ENCODE measurements at places on chromosomes 16 and 17. TPM values are rescaled to one million over a fixed set of nuclear protein-coding genes. Genes with fewer than 3 reads are reported as not detected.

DNA sequence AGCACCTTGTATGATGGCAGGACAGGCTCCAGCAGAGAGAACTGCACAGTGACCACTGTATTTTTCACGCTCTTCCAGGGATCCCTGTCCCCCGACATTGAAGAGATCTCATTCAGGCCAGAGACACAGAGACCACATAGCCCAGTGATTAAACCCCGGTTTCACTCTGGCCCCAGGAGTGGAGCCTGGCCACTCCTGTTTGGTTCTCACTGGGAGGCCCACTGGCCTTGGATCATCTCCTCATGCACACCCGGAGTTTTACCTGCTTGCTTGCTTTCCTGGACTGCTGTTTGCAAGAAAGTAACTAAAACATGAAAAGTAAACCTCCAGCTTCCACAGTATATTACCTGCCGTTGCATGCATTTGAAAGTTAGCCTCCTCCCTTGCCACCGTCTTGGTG lies 13.2 kb upstream of the CLEC18C start:
- no peak for DNase-seq

DNA sequence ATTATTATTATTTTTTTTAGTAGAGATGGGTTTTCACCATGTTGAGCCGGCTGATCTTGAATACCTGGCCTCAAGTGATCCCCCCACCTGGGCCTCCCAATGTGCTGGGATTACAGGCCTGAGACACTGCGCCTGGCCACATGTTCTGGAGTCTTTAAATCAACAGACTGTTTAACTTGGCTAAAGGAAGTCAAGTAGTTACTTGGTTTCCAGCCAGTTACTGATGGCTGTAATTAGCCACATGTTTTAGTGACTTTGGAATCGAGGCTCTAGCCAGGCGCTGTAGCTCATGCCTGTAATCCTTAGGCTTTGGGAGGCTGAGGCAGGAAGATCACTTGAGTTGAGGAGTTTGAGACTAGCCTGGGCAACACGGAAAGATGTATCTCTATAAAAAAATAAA lies 699.2 kb upstream of the RBFOX1 start:
- no peak for DNase-seq

Gene GPR142
- 0.25 TPM for polyA plus RNA-seq

Gene KRTAP9-4
- polyA plus RNA-seq, result not detected

DNA sequence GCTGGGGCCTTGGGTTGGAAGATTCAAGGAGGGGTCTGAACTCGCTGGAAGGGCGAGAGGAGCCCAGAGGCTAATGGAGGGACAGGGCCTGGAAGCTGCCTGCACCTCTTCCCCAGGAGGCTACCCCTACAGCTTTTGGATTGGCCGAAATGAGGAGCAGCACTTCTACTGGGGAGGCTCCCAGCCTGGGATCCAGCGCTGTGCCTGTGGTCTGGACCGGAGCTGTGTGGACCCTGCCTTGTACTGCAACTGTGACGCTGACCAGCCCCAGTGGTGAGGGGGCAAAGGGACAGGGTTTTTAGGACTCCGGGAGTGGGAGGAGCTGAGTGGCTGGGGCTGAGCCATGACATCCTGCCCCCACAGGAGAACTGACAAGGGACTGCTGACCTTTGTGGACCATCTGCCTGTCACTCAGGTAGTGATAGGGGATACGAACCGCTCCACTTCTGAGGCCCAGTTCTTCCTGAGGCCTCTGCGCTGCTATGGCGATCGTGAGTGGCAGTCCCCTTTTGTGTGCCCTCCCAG lies 8.8 kb downstream of the CNTNAP1 start:
- DNase-seq, result no peak

Gene RTN4RL1
- polyA plus RNA-seq, result 1.00 TPM

Gene BICDL2
- polyA plus RNA-seq, result 2.6 TPM

DNA sequence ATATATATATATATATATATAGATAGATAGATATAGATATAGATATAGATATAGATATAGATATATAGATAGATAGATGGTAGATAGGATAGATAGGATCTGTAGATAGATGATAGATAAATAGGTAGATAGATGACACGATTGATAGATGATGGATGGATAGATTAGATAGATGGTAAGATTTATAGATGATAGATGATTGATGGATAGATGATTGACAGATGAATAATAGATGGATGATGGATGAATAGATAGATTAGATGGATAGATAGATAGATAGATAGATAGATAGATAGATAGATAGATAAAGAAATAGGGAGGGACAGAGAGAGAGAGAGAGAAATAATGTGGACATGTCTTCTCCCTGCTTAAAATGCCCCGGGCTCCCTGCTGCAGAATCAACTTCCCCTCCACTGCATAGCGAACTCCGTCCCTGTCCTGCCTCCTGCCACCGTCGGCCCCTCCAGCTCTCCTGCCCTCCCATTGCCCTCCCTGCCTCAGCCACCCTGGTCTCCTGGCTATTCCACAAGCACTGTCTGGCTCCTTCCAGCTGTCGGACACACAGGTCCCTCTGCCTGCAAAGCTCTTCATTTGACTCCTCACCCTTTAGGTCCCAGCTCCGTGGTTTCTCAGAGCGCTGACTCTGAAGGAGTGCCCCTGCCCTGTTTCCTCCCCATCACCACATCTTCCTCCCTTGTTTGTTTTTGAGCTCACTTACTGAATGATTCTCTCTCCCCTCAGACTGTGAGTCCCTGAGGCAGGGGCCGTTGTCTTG lies 254.0 kb downstream of the KATNIP start:
- no peak for DNase-seq

Gene MPV17L
- polyA plus RNA-seq, result 14.4 TPM

DNA sequence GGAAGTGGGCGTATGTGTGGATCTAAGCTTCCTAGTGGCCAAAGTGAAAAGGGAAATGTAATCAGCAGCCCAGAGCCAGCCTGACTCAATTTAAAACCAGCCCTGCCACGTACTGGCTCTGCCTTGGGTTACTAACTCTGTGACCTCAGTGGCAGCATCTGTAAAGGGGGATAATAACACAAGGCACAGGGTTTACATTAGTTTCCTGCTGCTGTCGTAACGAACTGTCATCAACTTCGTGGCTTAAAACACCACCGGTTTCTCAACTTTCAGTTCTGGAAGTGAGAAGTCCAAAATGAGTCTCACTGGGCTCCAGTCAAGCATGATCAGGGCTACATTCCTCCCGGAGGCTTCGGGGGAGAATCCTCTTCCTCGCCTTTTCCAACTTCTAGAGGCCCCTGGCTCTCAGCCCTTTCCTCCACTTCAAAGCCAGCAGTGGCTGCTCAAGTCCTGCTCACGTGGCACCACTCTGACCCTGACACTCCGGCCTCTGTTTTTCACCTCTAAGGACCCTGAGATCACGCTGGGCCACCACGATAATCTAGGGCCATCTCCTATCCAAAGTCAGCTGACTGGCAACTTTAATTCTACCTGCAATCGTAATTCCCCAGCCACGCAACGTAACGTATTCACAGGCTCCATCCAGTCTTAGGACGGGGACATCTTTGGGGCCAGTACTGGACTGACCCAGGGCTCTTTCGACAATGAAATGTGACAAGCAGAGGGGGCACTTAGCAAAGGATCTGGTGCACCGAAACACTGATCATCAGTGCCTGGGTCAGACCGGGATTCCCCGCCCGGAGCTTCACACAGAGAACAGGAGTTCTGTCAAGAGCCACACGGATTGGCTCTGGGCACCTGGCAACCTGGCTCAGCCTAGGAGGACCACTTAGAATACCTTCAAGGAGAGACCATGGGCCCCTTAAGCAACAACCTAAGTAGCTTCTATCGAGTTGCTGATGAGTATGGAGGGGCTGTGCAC lies 14.5 kb downstream of the TMC6 start:
- DNase-seq, result no peak

DNA sequence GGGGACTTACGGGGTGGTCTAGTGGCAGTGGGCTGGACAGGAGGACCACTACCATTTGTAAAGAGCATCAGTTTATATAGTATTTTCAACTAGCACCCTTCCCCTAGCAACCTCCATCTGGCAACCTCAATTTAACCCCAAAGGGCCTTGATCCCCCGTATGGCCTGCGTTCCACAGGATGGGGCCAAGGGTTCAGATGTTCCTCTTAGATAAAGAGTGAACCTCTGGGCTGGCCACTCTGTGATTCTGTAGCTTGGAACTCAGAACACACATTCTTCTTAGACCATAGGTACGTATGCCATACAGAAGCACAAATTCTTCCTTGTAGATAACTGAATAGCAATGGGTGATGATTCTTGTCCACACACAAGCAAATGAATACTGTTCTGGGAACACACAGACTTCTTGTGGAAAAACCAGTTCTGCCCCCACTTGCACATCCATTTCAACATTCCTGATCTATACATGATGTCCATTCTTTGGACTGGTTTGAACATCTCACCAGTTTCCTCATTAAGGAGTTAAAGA lies 1.9 kb upstream of the GGA2 start:
- no peak for DNase-seq

DNA sequence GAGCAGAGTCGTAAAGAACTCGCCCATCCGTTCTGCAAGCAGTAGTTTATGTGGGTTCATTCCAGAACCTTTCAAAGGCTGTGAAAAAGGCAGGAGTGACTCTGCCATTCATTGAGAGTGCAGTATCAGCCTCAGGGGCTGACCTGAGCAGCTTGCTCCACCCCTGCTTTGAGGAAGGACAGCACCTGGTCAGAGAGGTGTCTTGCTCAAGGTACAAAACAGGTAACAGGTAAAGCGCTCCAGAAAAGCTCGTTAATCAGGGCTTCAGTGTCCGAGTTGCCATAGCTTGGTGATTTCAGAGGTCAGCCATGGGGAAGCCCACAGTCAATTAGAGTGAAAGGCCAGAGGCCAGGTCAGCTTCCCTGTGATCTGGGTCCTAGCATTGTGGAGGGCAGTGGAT lies 251.1 kb downstream of the ABCC12 start:
- DNase-seq, result no peak

GRCh38 chr17:18319604-18320256 lies 4.6 kb downstream of the SMCR8 start:
- peak; percentile 21 for DNase-seq

Gene PHKB
- polyA plus RNA-seq, result 101 TPM
